ENCODE measurements at places on chromosomes 11 and 22. TPM values are rescaled to one million over a fixed set of nuclear protein-coding genes. Genes with fewer than 3 reads are reported as not detected.
A peak's percentile ranks its signal among the peaks of the same experiment; 100 is the strongest.

NAALADL1 gene
- polyA plus RNA-seq = 10.6 TPM

GRCh38 chr22:22769434-22770279 lies 118.0 kb upstream of the IGLL5 start:
- no peaks in the 10 kb centered on the region for H3K36me3 ChIP-seq
- H3K4me1 ChIP-seq = no peaks in the 10 kb centered on the region
- no peak overlapping the region for H3K4me3 ChIP-seq
- peaks cover 11% of the 10 kb centered on the region for H3K27me3 ChIP-seq

DNA sequence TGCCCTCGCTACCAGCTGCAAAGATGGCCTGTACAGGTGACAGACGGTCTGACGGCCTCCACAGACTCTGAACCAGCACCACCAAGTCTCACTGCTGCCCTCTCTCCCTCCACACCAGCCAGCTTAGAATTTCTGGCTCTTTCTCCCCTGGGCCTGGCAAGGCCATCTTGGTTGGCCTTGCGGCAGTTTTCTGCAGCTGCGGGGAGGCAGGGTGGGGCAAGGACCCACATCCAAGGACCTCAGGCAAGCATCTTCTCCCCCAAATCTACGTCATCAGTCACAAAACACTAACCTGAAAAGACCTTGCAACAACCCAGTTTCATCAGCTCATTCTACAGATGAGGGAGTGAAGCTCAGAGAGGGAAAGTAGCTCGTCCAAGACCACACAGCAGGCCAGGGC lies 11.7 kb upstream of the POLDIP3 start:
- DNase-seq = no peak
- H3K27ac ChIP-seq = no peak overlapping the region
- no peak overlapping the region for H3K4me3 ChIP-seq
- peaks cover 18% of the 10 kb centered on the region for H3K4me1 ChIP-seq
- peaks cover 86% of the 10 kb centered on the region for H3K36me3 ChIP-seq

APOL5 gene
- 2.0 TPM for polyA plus RNA-seq

KCNJ4 gene
- polyA plus RNA-seq = 0.37 TPM

DNA sequence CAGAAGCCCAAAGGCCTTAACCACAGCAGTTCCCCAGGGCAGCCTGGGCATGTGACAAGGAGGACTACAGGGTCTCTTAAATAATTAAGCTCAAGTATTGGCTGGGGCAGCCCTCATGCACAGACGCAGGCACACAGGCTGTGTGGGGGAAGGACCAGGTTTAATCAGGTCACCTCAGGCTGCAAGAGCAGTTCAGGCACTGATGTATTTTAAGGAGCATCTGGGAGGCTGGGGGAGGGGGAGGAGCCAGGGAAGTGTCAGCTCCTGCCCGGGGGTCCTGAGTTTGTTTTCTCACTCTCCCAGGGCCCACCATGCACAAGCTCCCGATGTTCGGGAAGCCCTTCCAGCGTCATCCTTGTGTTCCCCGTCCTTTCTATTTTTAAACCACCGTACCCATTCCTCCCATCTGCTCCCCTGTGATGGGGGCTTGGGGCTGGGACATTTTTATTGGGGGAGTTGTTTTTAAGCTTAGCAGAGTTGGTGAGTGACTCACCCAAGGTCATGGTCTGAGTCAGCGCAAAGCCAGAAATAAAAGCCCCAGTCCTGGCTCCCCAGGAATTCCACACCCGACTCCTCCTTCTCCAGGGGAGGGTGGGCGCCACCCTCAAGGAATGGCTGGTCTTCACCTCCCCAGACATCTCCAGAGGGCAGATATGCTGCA lies 2.4 kb downstream of the CSDC2 start:
- H3K27ac ChIP-seq = no peak overlapping the region
- H3K4me3 ChIP-seq = no peak overlapping the region
- peaks cover 33% of the 10 kb centered on the region for H3K4me1 ChIP-seq
- DNase-seq = no peak
- peaks cover 19% of the 10 kb centered on the region for H3K27me3 ChIP-seq

DNA sequence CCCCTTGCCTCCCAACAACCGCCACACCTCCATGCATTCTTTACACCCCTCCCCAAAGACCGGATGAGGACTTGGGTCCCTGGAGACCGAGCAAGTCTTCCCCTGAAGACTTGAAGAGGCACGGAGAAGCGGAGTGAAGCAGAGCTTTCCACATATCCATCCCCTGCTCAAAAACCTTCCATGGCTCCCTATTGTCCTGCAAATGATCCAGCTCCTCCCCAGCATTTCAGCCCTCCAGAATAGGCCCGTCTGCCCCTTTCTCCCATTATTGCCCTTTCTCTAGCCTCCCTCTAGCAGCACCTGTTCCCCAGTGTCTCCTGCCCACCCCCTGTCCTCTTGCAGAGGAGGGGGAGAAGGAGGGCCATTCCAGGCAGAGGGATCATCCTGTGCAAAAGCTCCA lies 59.8 kb downstream of the CYTH4 start:
- no peak overlapping the region for H3K4me3 ChIP-seq
- H3K4me1 ChIP-seq = peaks cover 25% of the 10 kb centered on the region
- no peak overlapping the region for H3K27ac ChIP-seq
- H3K36me3 ChIP-seq = no peaks in the 10 kb centered on the region

DNA sequence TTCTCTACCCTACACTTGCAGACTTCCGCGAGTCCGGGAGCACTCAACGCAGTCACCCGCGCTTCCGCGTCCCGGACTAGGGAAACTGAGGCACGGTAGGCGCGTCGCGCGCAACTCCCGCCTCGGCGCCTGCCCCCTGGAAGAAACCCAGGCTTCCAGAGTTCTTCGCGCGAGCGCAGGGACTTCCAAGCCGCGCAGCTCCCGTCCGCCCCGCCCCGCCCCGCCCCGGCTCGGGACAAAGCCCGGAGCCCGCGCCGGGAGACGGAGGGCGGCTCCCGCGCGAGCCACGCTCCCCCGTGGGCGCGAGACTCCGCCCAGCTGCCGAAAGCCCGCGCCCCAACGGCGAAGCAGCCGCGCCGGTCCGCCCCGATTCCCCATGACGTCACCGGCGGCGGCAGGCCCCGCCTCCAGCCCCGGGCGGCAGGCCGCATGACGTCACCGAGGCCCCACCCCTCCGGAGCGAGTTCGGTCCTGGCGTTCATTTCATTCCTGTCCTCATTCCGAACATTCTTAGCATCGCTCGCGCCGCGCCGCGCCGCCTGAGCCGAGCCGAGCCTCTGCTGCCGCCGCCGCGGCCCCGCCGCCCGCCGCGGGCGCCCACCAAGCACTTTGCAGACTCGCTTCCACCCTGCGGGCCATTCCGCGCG lies at the start of gene TEAD1:
TEAD1 (plus strand) TSS at position 498 of the 647 bp plus-strand sequence.
- peak; percentile 98 for DNase-seq
- H3K4me1 ChIP-seq = peaks cover 11% of the 10 kb centered on the region
- peak within 1 kb of the TSS; percentile 98 for H3K27ac ChIP-seq
- no peaks in the 10 kb centered on the region for H3K36me3 ChIP-seq
- H3K4me3 ChIP-seq = peak within 1 kb of the TSS; percentile 72
- no peaks in the 10 kb centered on the region for H3K27me3 ChIP-seq

DNA sequence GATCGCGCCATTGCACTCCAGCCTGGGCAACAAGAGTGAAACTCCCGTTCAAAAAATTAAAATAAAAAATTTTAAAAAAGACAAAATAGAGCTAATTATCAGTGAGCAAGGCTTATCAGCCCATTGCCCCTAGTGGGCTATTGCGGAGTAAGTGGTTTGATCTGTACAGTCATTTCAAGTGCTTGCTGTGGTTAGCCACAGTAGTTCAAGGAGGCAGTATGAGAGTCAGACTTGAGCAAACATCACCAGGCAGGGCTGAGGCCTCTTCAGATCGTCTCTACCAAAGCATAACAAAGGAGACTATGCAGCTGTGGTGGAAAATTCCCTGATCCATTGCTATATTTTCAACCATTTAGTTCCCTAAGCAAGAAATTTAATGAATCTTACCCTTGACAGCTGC lies 4.3 kb upstream of the SBF2 start:
- no peak overlapping the region for H3K27ac ChIP-seq
- no peaks in the 10 kb centered on the region for H3K36me3 ChIP-seq
- H3K4me3 ChIP-seq = no peak overlapping the region
- peaks cover 13% of the 10 kb centered on the region for H3K27me3 ChIP-seq
- H3K4me1 ChIP-seq = peaks cover 13% of the 10 kb centered on the region

MYO7A gene
- 4.1 TPM for polyA plus RNA-seq

GRCh38 chr22:46661221-46661851 lies 41.1 kb downstream of the GRAMD4 start:
- peaks cover 24% of the 10 kb centered on the region for H3K4me1 ChIP-seq
- H3K36me3 ChIP-seq = peaks cover 16% of the 10 kb centered on the region
- H3K4me3 ChIP-seq = no peak overlapping the region
- H3K27me3 ChIP-seq = no peaks in the 10 kb centered on the region
- no peak for DNase-seq

BTBD18 gene
- polyA plus RNA-seq = 0.12 TPM

DNA sequence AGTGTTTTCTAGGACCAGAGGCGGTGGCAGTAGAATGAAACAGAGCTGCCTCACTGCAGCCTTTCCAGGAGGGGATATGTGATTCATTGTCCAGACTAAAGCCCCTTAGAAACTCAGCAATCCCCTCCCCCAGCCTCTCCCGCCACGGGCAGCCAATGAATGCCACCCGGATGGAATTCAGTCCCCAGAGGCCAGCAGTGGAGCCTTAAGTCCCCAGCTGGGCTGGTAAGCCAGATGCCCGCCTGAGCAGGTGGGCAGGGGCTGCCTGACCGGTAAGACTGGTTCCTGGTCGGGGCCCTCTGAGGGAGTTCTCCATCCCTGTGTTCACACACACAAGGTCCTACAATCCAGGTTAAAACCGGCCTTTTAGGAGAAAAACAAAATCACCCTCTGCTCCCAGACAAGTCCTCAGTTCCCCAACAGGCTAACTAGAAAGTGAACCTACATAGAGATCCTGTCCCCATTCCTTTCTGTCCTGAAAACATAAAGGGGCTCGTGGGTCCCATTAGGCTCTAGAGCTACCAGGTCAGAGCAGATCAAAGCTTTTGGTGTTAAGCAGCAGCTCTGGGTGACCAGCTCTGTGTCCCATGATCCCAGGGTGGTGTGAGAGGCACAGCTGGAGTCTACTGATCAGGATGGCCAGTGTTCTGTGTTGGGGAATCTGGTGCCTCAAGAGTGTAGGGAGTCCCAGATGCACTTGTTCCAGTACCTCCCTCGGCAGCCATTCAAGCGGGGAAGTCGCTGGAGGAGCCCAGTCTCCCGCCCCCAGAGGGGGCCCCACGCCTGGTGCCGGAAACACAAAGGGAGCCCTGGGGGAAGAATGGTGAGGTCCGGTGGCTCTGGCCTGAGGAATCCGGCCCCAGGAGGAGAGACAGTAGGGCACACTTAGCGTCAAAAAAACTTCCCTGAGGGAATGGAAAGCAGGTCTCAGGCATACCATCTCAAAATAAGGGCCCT lies 2.6 kb downstream of the PATZ1 start:
- no peaks in the 10 kb centered on the region for H3K27me3 ChIP-seq
- H3K4me1 ChIP-seq = peaks cover 40% of the 10 kb centered on the region
- H3K4me3 ChIP-seq = peak overlapping the region; percentile 61
- peaks cover 56% of the 10 kb centered on the region for H3K36me3 ChIP-seq

DNA sequence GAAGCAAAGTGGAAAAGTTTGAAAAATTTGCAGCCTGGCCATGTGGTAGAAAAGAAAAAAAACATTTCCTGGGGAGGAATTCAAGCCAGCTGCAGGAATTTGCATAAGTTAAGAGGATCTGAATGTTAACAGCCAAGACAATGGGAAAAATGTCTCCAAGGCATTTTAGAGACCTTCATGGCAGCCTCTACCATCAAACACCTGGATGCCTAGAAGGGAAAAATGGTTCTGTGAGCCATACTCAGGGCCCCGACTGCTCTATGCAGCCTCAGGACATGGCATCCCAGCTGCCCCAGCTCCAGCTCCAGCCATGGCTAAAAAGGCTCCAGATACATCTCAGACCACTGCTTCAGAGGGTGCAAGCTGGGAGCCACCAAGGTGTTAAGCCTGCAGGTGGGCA lies 149.1 kb upstream of the SOX6 start:
- no peaks in the 10 kb centered on the region for H3K36me3 ChIP-seq
- no peaks in the 10 kb centered on the region for H3K4me1 ChIP-seq
- no peak for DNase-seq
- no peak overlapping the region for H3K4me3 ChIP-seq
- no peaks in the 10 kb centered on the region for H3K27me3 ChIP-seq
- H3K27ac ChIP-seq = no peak overlapping the region

MISFA gene
- polyA plus RNA-seq = 7.1 TPM

CTSW gene
- polyA plus RNA-seq = 0.56 TPM

DNA sequence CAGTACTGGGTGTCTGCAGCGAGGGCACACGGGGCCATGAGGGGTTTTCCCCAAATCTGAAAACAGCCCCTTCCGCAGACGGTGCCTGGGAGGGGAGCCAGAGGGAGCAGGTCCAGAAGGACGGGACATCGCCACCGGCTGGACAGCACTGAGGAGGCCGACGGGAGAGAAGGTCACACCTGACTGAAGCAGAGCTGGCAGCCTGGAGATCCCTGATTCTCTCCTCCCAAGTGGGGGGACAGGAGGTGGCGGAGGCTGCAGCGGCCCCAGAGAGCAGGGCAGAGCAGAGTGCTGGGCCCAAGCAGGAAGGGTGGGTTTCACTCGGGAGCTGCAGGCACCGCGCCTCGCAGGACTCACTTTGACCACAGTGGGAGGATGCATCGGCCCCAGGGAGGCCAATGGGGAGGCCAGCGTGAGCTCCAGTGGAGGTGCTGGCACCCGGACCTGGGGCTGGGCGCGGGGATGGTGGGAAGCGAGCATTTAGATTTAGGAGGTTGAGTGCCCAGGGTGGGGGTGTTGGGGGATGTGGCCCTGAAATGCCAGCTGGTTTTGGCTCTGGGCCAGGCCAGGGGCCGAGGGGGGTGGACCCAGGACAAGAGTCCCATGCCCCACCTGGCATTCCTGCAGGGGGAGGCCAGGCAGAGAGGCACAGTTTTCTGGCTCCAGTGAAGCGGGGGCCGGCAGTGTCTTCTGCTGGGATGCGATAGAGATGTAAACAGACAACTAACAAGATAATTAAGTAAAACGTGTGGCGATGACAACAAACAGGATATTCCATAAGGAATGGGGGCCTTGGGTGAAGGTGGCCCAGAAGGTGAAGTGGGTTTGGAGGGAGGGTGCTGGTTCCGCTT lies 92.3 kb upstream of the FGF3 start:
- H3K27ac ChIP-seq = no peak overlapping the region
- H3K4me1 ChIP-seq = peaks cover 41% of the 10 kb centered on the region
- no peak overlapping the region for H3K4me3 ChIP-seq
- DNase-seq = no peak

ADM2 gene
- polyA plus RNA-seq = 0.56 TPM

DNA sequence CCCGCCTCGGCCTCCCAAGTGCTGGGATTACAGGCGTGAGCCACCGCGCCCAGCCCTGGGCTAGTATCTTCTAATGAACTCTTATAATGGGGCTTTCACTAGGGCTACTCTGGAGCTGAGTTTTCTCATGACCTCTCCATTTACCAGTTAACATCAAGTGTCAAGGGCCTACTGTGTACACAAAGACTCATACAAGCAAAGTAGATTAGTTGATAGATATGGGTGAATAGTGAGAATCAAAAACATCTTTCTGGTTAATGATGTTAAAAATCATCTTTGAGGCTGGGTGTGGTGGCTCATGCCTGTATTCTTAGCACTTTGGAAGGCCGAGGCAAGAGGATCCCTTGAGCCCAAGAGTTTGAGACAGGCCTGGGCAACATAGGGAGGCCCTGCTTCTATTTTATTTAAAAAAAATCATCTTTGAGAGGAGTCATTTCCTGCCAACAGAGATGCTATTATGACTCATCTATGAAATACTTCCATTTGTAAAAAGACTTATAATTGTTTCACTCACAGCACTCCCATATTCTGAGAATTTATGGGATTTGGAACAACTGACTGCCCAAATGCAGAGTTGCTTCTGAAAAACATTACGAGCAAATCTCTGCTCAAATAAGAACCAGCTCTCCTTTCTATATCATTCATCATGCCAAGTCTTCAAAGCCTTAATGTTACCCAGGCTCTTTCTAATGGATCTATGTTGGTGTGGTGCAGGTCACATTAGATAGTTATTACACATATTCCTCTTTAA lies 57.0 kb downstream of the GDPD4 start:
- H3K4me1 ChIP-seq = no peaks in the 10 kb centered on the region
- H3K27ac ChIP-seq = peak overlapping the region; percentile 47
- H3K36me3 ChIP-seq = no peaks in the 10 kb centered on the region
- peak; percentile 84 for DNase-seq
